ENCODE measurements at places on chromosomes 3 and 15.

- no peak for DNase-seq
Measured at GRCh38 chr3:54931182-54931581, 3.3 kb upstream of the LRTM1 start.

DNA sequence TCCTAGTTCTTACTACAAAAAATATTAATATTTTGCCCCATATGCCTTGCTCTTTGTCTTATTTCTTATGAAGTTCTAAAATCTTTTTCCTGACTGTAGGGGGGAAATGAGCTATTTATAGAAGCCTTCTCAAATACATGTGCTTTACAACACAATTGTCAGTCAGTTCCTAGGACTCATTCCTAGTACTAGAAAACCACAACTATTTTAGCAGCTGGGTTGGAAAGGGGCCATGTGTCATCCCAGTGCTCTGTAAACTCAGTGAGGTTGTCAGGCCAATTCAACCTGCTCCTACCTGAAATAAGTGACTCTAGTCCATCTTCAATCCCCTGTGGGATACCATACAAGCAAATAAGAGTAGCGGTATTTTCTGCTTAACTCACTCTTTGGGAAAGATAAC lies 153.8 kb downstream of the ULK4 start:
- no peak for DNase-seq

GRCh38 chr3:180295811-180296210 lies 259.1 kb upstream of the PEX5L start:
- no peak for DNase-seq

- DNase-seq: no peak
Measured at GRCh38 chr3:36786921-36787890, 22.9 kb upstream of the DCLK3 start.

- DNase-seq: no peak
Measured at GRCh38 chr3:24255414-24255813, 239.2 kb downstream of the THRB start.

DNA sequence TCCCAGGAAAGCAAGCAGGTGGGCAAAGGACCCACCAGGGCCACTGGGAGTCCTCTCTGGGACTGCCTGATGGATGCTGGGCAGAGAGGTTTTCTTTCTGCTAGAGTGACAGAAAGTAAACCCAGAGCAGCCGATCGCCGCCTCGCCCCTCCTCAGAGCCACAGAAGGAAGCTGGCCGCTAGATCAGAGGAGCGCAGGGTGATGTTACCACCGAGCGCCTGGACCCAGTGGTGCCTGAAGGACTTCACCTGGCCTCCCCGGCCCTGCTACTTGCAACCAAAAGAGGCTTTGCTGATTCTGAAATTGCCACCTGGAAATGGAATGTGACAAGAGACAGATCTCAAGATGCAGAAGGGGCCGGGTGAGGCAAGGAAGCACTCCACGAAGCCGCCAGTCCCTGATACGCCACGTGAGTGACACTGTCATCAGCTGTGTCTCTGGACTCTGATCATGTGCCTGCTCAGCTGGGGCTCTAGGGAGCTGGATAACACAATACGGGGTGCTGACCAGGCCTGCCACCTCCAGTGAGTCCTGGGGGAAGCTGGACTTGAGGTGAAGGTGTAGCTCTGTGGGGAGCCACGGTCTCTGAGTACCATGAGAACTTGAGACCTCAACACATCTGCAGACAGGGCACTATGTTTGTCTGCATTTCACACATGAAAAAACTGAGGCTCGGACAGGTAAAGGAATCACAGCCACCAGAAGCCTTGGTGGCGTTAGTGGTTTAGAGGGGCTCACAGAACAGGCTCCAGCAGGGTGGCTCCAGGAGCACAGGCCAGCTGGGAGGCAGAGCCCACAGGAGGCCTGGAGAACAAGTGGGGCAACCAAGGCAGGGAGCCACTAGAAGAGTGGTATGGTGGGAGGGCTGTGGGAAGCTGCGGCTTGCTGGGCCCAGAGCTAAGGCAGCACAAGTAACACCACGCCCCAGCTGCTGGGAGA lies 137.9 kb upstream of the PRR20G start:
- DNase-seq: no peak

- no peak for DNase-seq
Measured at GRCh38 chr15:29528276-29528675, 258.7 kb upstream of the NSMCE3 start.

- no peak for DNase-seq
Measured at GRCh38 chr3:154884952-154885351, 195.2 kb upstream of the MME start.

DNA sequence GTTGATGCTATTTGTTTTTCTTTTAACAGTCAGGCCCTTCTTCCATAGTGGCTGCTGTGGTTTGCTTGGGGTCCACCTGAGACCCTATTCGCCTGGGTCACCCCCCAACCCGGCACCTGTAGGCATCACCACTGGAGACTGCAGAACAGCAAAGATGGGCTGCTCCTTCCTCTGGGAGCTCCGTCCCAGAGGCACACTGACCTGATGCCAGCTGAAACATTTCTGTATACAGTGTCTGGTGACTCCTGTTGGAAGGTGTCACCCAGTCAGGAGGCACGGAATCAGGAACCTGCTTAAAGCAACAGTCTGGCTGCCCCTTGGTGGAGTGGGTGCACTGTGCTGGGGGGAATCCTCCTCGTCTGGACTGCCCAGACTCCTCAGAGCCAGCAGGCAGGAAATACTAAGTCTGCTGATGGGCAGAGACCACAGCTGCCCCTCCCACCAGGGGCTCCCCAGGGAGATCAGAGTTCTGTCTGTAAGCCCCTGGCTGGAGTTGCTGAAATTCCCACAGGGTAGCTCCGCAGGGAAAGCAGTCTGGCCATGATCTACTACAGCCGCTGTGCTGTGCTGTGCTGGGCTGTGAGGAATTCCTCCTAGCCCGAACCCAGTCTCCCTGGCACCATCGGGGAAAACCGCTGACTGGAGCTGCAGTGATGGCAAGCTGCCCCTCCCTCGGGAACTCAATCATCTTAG lies 248.2 kb downstream of the TBC1D5 start:
- no peak for DNase-seq

DNA sequence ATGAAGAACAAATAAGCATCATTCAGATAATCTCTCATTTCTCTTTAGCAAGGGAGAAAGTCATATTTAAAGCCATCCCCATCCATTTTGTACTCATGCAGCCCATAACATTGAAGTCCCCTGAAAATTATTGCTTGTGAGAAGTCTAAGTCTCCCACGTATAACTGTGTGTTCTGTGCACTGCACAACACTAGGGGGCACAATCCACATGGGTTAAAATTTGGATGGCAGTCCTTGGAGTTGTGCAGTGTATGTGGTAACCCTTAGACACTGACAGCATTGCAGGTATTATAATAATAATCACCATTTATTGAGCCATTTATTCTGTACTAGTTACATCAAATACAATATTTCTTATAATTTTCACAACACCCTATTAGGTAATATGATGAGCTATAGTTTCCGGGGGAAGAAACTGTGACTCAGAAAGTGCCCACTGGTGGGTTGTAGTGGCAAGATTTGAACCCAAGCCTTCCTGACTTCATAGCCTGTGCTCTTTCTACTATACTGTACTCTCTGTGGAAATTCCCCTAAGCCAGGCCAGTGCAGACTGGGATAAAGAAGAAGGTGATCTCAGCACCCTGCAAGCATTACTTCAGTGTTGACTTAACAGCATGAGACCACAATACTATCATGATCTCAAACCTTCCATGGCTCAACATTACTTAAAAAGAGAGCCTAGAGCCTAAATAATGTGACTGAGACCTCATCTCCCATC lies 15.7 kb downstream of the KCNAB1 start:
- DNase-seq: no peak

GRCh38 chr15:40995656-40996055 lies 42.4 kb downstream of the CHAC1 start:
- no peak for DNase-seq

- DNase-seq: no peak
Measured at GRCh38 chr15:93121973-93122910, 33.2 kb upstream of the RGMA start.

- DNase-seq: no peak
Measured at GRCh38 chr3:157672061-157672460, 168.8 kb upstream of the VEPH1 start.

DNA sequence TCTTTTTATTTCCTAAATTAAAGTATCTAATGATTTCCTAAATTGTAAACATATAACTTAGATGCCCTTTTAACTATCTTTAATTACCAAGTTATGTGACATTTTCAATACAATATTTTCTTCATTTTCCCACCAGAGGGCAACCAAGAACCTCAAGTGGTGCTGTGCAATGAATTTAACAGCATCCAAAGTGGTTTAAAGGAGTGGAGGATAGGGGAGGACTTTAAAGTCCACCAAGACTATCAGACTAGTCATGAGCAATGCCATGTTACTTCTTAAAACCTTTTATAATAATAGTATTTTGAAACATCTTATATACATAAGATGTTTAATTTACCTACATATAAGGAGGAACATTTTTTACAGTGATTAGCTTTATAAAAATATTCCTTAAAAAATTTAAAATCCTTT lies 74.4 kb downstream of the DLG1 start:
- DNase-seq: no peak

DNA sequence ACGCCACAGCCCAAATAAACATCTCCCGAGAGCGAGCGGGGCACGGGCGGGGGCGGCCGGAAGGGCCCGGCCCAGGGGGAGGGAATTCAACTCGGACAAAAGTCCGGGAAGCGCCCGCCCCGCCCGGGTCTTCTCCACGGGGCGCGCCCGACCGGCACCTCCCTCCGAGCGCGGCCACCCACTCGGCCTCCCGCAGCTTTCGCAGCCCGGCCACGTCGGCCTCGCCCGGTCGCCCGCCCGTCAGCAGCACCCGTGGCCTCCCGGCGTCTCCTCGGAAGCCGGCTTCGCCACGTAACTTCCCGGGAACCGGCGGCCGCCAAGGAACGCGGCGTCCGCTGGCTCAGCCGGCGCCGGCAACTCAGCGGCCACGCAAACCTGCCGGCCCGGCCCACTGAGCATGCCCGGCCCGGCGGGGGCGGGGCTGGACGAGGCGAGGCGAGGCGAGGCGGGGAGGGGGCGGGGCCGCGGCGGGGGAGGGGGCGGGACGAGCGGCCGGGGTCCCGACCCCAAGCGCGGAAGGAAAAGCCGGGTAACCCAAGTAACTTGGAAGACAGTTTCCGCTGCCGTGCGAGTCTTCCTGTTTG lies at the start of gene TJP1:
Gene TJP1 (minus strand): TSS at position 369 of the 584 bp plus-strand sequence. CDS start 440 bp downstream, outside the sequence.
- no peak for DNase-seq

DNA sequence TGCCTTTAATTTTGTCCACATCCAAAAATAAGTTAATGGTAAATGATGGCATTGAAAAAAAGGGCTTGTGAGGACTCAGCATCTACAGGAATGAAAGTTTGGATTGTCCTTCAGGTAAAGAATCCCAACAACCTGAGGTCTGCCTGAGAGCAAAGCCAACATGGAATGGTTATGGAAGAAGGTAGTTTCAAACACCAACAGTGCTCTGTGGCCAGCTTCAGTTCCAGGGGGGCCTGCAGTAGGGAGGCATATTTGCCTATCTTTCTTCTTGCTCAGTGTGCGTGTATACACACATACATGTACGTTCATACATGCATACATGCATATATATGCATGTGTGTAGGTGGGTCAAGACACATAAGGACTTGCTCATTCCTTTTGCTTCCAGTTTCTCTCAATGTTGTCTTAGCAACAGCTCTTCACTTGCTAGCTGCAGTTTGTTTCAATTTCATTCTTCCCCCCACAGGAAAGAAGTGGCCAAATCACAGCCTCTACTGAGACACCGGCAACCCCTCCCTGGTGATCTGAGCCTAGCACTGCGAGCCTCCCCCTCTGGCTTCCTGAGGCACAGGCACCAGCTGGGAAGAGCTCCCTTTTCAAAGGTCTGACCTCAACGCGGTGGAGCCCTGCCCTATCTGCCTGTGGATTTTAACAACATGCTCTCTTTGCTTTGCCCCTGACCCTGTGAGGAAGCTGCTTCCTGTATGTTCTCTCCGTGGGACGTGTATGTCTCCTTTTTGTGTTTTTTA lies 146.2 kb downstream of the KLF13 start:
- DNase-seq: peak; percentile 55

DNA sequence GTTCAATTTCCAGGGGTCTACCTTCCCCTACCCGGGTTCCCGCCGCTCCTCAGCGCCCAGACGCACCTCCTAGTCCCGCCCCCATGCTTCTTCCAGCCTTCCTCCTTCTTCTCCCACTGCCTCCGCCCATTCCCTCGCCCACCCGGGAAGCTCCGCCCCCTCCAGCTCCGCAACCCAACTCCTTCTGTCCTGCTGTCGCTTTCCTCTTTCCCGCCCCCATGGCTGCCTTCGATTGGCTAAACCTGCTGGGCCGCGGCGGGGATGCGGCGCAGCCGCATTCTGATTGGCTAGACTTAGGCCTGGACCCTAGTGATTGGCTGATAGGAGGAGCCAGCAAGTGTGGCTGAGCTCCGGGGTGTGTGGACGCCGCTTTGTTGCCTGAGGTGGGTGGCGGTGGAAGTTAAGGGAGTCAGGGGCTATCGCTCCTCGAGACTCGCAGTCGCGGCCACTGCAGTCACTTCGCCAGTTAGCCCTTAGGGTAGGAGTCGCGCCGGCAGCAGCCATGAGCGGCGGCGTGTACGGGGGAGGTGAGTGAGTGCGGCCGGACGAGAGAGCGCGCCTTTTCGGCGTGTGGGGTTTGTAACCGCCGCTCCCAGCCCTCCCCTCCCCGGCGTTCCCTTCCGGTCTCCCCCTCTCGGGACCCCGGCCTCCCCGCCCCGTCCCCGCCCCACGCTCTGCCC lies at the start of gene ACTL6A:
Gene ACTL6A (plus strand): TSS at position 336 of the 680 bp plus-strand sequence. CDS start 167 bp downstream, at position 503.
- DNase-seq: peak; percentile 99

- no peak for DNase-seq
Measured at GRCh38 chr3:12900885-12901411, 59.6 kb upstream of the RPL32 start.

DNA sequence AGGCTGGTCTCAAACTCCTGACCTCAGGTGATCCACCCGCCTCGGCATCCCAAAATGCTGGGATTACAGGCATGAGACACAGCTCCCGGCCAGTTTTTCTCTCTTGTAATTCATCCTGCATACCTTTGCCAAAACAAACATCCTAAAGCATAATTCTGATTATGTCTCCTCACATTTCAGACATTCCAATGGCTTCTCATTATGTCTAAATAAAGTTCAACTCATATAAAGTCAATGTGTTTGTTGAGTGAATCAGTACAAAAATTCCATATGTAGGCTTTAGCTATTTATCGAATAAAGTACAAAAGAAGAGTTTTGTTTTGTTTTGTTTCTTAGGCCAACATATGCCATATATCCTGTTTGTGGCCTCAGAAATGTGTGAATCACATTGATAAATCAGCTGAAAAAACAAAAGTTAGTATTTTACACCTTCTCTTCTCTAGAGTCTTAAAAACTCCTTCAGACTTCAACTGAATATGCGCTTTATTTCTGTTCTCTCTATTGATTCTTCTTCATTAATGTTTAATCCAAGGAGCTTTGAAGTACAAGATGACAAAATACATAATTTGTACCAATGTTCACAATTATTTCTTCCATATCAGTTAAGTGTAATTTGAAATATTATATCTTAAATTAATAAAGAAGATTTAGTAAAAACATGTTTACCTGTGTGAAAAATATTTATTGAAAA lies 165.8 kb downstream of the MECOM start:
- DNase-seq: no peak

- no peak for DNase-seq
Measured at GRCh38 chr3:136270179-136270578, 20.0 kb downstream of the PCCB start.

- DNase-seq: no peak
Measured at GRCh38 chr3:76643623-76644304, 396.1 kb upstream of the ROBO2 start.
